ENCODE measurements at places on chromosomes 12 and 14. TPM values are rescaled to one million over a fixed set of nuclear protein-coding genes. Genes with fewer than 3 reads are reported as not detected.

Gene HAL
- 0.60 TPM for total RNA-seq

Gene SLC4A8
- total RNA-seq, result 1.5 TPM

Gene RPGRIP1
- total RNA-seq, result 0.10 TPM

Gene MYF5
- total RNA-seq, result not detected

Gene RAB15
- total RNA-seq, result 18.6 TPM

Gene CCDC77
- total RNA-seq, result 11.7 TPM

Gene KERA
- total RNA-seq, result not detected

Gene C14orf39
- total RNA-seq, result not detected

Gene HCFC2
- total RNA-seq, result 5.8 TPM

Gene CAPRIN2
- 19.4 TPM for total RNA-seq

Gene ADAMTS20
- not detected for total RNA-seq

Gene CCDC38
- 0.07 TPM for total RNA-seq

Gene PTPRR
- total RNA-seq, result 0.33 TPM

Gene AQP6
- total RNA-seq, result not detected

Gene PRB2
- total RNA-seq, result not detected

Gene AHNAK2
- total RNA-seq, result 278 TPM

Gene TAS2R19
- total RNA-seq, result not detected

Gene AMDHD1
- 3.0 TPM for total RNA-seq

Gene TSHR
- total RNA-seq, result not detected

Gene ALDH1L2
- total RNA-seq, result 2.4 TPM

Gene CLIP1
- 34.0 TPM for total RNA-seq

Gene ASB2
- 0.44 TPM for total RNA-seq

Gene ERP27
- total RNA-seq, result not detected

Gene PYGL
- total RNA-seq, result 129 TPM

Gene SERPINA3
- 12.5 TPM for total RNA-seq

Gene SINHCAF
- 44.3 TPM for total RNA-seq

Gene LIN7A
- 0.62 TPM for total RNA-seq

Gene GOLT1B
- total RNA-seq, result 84.1 TPM

Gene ACADS
- 11.0 TPM for total RNA-seq

Gene PTGDR
- total RNA-seq, result not detected

Gene ADCY6
- total RNA-seq, result 9.9 TPM

Gene AKAP6
- 0.61 TPM for total RNA-seq

All from A549 treated with Hydrocortisone at 1 μM for 4 hours (cell line).